ENCODE measurements at places on chromosomes 13 and 19.

GRCh38 chr19:51986309-51987291, at the start of gene ZNF350:
Gene ZNF350 (minus strand): TSS chr19:51986840. CDS start chr19:51974360, 12,480 bp downstream.
- DNase-seq: peak; percentile 93

- DNase-seq: no peak
These were observed 29.7 kb downstream of the NAXD start for GRCh38 chr13:110644892-110645521.

DNA sequence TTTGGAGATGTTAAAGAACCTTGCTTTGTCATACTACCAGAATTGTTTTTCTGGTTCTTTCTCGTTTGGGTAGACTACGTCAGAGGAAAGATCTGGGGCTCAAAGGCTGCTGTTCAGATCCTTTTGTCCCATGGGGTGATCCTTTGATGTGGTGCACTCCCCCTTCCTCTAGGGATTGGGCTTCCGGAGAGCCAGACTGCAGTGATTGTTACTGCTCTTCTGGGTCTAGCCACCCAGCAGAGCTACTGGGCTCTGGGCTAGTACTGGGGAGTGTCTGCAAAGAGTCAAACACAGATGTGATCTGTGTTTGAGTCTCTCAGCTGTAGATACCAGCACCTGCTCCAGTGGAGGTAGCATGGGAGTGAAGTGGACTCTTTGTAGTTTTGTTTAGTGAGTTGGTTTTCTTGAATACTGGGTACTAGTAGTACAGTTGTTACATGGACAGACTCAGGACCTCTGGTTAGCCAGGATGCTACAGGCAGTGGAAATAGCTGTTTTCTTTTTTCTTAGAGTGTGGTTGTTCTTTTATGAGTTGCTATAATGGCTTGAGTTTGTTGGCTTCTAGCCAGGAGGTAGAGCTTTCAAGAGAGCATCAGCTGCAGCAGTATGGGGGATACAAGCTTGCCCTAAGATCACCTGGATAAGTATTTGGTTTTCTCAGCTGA, 34.4 kb downstream of the DNAJC15 start:
- DNase-seq: peak; percentile 94

- no peak for DNase-seq
These were observed 1195.0 kb downstream of the SLITRK5 start for GRCh38 chr13:88866195-88866594.

GRCh38 chr19:53537521-53538377, at the start of gene ZNF331:
Gene ZNF331 (plus strand): TSS chr19:53538145. CDS start chr19:53569377, 31,232 bp downstream.
- peak; percentile 44 for DNase-seq

GRCh38 chr19:27775395-27775794, 1437.6 kb downstream of the UQCRFS1 start:
- no peak for DNase-seq

DNA sequence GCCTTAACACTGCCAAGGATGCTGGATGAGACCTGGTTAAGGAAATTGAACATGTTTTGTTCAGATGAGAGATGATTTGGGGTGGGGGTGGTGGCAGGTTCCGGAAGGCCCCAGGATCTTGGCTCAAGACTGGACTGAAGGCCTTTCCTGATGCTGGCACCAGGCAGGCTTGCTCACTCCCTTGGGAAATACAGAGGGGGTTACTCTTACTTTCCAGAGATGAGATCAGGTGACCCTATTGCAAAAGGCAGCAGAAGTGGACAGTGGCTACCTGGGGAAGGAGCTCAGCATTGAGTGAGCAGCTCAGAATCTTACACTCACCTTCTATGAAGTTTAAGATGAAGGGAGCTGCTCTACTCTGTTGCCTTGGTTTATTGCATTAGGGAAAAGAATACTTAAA, 10.8 kb downstream of the GATAD2A start:
- DNase-seq: no peak

DNA sequence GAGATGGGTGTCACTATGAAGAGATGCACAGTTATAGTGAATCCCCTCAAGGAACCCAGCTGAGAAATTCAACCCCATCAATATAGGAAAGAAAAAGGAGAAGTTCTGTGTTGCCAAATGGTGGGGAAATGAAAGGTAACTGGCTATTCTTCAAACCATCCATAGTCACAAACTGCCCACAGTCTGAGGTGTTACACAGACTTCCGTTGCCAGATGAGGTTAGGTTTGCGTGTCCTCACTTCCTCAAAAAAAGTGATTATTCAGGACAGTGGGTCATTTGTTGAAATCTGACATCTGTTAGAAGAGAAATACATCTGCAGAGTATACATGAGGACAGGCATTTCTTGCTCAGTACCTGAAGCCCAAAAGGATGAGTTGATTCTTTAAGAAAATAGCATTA, 9.0 kb downstream of the SIGLEC5 start:
- DNase-seq: no peak

DNA sequence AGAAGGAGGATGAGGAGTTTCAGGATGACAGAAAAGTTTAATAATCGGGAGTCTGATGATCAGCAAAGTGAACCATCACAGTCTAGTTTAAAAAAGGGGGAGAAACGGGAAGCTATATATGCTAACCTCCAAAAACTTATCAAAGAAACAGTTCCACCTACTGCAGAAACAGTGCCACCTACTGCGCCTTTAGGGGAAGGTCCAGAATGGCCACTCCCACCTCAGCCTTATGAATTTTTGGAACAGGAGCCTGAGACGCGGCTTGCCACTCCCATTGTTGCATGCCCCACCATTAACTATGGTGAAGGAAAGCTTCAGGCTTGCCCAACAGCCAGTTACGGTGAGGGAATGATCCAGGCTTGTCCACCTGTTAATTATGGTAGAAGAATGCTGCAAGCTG, 929.0 kb downstream of the SLITRK6 start:
- DNase-seq: no peak

GRCh38 chr13:100130092-100130491, 41.2 kb downstream of the PCCA start:
- DNase-seq: no peak

- DNase-seq: peak; percentile 40
These were observed 65.4 kb downstream of the RUBCNL start for GRCh38 chr13:46321494-46322225.

- DNase-seq: no peak
These were observed 573.7 kb downstream of the GPC6 start for GRCh38 chr13:93800342-93800741.

GRCh38 chr13:76808927-76809326, 77.3 kb downstream of the KCTD12 start:
- DNase-seq: no peak

DNA sequence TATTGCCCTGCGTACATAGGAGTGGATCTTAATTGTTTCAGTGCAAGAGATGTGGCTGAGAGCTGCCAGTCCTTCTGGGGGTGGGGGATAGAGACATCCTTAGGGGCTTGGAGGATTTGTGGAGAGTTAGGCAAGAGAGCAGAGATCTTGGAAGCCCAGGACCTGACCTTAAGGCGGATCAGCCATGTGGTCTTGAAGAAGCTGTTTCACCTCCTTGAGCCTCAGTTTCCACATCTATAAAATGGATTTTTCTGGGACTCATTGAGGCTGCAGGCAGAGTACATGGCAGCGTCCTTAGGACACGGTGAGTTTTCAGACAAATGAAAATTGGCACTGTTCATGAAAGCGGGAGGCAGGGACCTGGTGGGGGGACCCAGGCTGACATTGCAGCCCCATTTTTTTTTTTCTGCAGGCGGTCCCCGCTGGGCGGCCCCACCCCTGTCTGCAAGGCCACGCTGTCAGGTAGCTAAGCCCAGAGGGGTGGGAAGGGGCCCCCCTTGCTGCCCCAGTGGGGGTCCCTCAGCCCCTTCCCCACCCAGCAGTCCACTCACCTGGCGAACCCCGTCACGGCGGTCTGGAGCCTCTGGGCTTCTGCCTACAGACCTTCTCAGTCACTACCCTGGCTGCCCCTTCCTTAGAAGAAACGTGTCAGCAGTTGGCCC, 30.0 kb downstream of the PDE4A start:
- no peak for DNase-seq

DNA sequence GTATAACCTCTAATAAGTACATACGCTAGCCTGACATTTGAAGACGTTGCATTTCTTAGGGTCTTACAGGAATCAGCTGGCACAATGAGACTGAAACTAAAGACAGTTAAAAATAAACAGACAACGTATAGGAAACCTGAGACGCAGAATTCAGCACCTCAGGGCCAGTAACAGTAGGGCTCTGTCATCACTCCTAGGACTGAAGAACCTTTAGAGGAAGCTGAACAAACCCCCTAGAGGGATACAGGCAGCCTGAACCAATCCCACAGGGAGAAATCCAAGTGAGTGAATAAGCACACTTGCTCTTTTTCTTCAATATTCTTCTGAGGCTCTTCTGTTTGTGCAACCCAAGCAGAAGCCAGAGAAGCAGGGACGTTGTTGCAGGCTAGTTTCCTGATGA, 53.9 kb upstream of the KLHL1 start:
- DNase-seq: no peak

- DNase-seq: no peak
These were observed 34.5 kb downstream of the SPRY2 start for GRCh38 chr13:80306337-80306972.

DNA sequence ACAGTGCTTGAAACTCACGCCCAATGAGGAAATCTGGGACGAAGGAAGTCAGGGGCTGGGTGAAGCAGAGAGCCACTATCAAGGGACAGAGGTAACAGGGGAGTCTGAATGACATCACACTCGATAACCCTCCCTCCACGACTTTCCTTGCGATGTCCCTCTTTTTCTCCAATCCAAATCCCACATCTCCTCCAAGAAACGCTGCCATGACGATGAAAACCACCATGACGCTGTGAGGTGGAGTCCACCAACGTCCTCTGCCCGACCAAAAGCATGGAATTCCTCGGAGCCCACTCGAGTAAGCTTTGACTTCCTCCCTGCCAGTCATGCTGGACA, 967 bp downstream of the REXO1 start:
- DNase-seq: no peak

DNA sequence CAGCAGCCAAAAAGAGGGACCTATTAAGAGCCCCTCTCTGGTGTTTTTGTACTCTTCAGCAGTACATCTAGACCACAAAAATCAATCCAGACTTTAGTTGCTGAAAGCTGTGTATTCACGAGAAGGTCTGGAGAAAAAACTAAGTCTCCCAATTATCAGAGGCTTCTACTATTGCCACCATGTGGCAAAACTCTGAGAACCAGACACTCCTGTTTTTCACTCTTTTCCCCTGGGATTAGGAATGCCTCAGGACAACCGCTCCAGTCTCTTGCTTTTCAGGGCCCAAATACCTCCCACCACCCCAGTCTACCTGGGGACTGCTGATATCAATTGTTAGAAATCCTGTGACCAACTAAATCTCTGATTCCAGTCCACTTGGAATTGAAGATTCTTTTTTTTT, 30.1 kb upstream of the OBI1 start:
- DNase-seq: no peak

GRCh38 chr13:85995788-85996418, 196.7 kb upstream of the SLITRK6 start:
- no peak for DNase-seq

DNA sequence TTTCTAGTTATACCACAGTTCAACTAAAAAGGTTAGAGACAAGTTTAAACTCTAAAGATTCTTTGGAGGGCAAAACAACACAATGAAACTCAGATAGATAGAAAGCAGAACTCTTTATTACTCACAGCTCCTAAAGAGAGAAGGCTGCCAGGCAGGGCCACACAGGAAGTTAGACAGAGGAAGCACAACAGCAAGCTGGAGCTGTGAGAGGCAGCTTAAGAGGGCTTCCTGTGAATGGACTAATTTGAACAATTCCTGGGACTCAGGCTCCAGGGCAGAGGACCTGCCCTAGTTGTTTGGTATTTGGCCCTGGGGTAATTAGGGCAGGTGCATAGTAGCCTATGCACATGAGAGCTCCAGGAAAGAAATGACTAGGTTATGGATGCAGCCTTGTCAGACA, 803.6 kb downstream of the DIAPH3 start:
- no peak for DNase-seq

DNA sequence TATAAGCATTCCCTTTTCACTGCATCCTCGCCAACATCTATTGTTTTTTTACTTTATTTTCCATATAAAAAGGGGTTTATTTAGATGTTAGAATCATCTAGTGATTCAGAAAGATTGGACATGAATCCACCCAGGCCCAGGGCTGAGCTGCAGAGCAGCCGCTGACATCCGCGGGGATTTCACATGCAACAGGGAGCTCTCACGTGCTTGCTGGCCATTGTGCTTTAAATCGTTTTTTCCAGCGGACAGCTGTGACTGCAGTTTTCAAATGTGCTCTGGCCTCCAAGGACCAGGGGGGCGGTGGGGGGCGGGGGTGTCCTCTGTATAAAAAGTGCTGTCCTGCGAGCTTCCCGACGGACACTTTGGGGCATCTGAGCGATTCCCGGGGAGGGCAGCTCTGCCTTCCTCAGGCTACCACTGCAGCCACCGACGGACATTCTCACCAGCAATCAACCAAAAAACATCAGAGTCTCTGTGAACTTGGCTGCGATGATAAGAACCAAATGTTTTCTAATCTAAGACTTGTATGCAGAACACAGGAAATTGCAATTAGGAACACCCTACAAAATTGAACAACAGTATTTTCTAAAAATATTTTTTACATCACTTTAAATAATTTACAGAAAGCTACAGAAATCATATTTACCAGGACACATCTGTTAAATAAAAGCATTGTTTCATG, 12.6 kb downstream of the RB1 start:
- no peak for DNase-seq

GRCh38 chr13:95813139-95813538, 136.2 kb downstream of the DNAJC3 start:
- DNase-seq: no peak

GRCh38 chr13:99442273-99442895, 58.9 kb upstream of the TM9SF2 start:
- peak; percentile 49 for DNase-seq

DNA sequence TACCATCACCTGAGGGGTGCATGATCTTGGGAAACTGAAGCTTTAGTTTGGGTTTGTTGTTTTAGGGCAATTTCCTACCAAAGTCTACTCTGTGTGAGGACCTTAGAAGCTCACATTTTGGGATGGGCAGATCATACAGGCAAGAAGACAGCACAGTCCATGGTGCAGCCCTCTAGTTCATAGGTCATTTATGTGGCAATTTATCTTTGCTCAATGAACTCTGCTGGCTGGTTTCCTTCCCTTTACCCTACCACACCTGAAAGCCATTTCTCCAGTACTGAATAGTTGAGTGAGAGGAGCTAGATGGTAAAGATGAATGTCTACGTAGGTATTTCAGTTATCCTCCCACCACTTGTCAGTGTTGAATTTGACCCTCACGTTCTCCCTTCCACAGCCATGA, 87.5 kb upstream of the KLF12 start:
- no peak for DNase-seq

DNA sequence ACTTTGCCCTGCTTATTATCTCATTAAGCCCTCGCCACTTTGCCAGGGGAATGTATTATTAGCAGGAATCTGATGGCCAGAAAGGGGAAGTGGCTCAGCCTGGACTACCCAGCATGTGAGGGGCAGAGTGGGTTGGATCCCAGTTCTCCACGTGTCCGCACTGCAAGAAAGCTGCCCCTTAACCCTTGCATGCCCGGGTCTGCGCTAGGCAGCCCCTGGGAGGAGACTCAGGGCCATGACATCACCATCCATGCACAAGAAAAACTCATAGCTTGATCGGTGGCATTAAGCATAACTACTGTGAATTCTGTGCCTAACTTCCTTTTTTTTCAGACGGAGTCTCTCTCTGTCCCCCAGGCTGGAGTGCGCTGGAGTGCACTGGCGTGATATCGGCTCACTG, 8.9 kb downstream of the CACNG8 start:
- no peak for DNase-seq

Data from NCI-H748 treated with DMSO at 0.1 percent for 48 hours (cell line).